ENCODE measurements at places on chromosomes 13 and 19.

DNA sequence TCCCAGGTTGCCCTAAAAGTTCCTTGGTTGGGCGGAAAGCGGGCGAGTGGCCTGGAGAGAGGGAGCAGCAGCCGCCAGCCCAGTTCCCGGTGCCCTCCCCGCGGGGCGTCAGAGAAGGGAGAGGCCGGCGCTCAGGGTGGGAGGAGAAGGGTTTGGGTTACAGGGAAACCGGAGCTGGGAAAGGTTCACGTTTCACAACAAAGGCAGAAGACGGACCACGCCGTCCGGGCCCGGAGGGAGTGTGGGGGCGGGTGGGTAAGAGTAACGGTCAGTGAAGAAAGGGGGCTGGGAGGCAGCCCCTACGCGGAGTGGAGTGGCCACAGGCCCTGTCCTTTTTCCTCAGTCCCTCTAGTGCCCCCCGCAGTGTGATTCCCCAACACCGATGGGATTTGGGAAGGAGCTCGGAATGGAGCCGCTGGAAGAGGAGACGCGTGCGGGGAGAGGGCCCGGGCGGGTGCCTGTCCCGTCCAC, 1.6 kb downstream of the SIX5 start:
- no peak for DNase-seq

GRCh38 chr19:2329149-2329478, 630 bp downstream of the SPPL2B start:
- DNase-seq = no peak

DNA sequence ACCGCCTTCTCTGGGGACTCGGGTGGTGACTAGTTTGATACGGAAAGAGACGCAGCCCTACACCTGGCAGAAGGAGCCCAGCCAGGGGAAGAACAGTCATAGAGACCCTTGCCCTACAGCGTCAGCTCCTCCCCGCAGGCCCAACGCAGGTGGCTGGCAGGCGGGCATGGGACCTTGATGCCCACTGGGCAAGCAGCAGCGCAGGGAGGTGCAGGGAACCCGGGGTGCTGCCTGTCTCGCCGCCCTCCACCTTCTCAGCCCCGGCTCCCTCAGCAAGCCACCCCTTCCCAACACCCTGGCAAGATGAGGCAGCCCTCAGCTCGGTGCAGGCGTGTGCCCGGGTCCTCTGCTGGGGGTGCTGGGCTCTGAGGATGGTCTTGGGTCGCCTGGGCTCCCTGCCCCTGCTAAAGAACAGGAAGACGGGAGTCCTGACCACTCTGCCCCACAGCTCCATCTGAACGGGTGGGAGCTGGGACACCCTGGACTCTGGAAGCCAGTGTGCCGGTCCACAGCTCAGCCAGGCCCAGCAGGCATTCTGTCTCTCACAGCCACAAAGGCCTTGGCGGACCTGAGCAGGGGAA, 9.0 kb downstream of the MIER2 start:
- DNase-seq = no peak

GRCh38 chr19:34096020-34096915, 76.0 kb upstream of the LSM14A start:
- DNase-seq = no peak

DNA sequence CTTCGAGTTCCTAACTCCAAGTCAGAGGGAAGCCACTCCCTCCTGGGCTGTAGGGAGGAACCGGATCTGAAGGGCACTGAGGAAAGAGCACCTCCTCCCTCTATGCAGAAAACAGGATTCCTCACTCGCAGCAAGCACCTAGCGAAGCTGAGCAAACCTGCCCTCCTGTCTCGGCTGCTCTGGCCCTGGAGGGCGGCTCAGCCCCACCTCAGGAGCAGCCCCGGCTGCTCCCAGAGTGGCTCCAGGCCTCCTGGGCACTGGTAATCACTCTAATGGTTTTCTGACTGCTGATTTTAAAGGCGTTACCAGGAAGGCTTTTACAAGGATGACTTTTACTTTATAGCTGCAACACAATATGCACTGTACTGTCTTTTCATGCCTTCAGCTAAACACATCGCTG, 312.5 kb downstream of the TEX29 start:
- DNase-seq = no peak

DNA sequence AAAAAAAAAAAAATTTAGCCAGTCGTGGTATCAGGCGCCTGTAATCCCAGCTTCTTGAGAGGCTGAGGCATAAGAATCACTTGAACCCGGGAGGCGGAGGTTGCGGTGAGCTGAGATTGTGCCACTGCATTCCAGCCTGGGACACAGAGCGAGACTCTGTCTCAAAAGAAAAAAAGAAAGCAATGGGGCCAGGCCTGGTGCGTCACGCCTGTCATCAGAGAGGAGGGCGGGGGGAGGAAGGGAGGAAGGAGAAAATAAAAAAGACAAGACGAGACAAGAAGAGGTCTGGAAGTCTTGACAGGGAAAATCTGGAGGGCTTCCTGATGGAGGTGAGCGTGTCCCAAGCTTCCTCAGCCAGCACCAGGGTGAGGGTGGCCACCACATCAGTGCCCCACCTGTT, 54.9 kb upstream of the PTPRS start:
- no peak for DNase-seq

DNA sequence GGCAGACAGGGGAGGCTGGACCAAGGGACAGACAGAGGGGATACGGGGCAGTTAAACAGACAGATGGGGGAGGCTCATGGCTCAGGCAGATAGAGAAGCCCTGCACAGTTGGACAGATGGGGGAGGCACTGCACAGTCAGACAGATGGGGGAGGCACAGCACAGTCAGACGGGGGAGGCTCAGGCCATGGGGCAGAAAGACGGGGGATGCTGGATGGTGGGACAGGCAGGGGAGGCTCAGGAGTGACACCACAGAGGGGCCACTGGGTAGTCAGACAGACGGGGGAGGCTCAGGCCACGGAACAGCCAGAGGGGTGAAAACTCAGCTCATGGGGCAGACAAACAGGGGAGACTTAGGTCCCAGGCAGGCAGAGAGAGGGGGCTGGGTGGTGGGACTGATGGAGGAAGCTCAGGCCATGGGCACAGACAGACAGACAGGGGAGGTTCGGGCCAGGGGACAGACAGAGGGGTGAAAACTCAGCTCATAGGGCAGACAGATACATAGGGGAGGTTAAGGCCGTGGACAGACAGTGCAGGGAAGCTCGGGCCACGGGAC, 886 bp downstream of the MFSD12 start:
- DNase-seq = no peak

DNA sequence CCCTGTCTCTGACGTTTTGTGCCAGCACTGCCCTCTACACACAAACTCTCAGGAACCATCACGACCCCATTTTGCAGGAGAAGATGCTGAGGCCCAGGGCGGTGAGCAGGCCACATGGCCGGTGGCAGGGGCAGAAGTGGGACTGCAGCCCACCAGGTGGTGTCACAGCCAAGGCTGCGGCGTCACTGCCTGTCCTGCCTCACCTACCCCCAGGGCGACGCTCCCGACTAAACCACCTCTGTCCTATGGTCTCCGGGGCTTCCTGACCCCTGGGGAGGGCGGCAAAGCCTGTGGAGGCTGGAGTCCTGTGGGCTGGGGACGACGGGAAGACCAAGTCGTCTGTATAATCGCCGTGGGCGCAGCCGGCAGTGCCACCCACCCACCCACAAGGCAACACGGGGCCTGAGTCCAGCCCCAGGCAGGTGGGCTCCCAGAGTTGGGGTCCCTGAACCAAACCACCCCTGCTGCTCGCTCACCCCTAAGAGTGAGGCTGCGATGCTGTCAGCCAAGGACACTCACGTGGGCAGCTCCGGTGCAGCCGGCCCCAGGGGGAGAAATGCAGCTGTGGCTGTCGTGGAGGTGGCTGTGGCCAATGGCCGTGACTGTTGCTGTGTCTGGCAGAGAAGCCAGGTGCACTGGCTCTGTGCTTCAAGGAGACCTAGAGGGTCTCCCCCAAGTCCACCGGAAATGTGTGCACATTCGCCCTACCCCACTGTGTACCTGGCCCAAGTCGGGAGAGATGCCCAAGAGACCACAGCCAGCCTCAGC, 29.7 kb downstream of the RASA3 start:
- DNase-seq = no peak
